HEK293T (cell line): ENCODE measurements at places on chromosomes 1 and 21.
A peak's percentile ranks its signal among the peaks of the same experiment; 100 is the strongest.

DNA sequence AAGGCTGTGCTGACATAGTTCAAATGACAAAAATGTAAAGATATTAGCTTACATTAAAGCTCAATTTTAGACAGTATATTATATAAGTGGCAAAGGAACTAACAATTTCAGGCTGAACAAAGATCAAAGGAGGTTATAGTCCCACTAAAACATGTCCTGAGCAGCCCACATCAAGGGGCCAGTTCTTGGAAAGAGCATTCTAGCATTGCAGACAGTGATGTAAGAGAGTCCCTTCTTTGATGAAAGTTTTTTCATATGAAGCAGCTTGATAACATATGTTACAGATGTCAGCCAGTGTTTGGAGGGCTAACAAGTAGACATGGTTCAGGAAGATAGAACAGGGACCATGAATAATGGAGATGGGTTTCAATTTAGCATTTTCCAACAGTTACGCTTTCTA is 301.7 kb downstream of the NTNG1 start:
- DNase-seq = no peak

- no peak for DNase-seq
Measured at GRCh38 chr21:37341254-37341960, 25.2 kb upstream of the DYRK1A start.

- DNase-seq = no peak
Measured at GRCh38 chr1:204115116-204115515, 36.7 kb downstream of the ETNK2 start.

DNA sequence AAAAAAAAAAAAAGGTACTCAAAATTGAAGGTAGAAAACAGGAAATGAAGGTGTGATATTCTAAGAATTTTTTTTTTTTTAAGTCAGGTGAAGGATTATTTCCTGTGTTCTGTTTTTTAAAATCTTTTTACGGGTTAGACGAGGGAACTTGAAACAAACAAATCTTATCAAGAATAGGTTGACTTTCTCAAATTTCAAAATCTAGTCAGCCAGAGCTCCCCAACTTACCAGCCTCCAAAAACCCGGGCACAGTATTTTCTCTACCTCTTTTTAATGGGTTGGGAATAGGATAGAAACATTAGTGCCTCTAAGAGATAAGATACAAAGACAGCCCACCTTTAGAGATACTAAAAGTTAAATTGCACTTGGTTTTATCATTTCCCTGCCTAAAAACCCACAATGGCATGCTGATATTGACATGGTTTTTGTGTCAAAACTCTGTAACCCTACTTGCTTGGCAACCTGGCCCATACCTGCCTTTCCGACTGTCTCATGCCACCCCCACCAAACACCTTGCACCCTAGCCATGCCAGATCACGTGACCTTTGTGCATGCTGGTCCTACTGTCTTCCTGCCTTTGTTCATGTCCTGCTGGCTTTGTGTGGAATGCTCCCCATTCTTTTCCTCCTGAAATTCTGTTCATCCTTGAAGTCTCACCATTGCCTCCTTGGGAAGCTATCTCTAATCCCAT is 4.2 kb downstream of the RCAN3 start:
- no peak for DNase-seq

GRCh38 chr1:230749635-230750034 is 2.4 kb downstream of the CAPN9 start:
- no peak for DNase-seq

DNA sequence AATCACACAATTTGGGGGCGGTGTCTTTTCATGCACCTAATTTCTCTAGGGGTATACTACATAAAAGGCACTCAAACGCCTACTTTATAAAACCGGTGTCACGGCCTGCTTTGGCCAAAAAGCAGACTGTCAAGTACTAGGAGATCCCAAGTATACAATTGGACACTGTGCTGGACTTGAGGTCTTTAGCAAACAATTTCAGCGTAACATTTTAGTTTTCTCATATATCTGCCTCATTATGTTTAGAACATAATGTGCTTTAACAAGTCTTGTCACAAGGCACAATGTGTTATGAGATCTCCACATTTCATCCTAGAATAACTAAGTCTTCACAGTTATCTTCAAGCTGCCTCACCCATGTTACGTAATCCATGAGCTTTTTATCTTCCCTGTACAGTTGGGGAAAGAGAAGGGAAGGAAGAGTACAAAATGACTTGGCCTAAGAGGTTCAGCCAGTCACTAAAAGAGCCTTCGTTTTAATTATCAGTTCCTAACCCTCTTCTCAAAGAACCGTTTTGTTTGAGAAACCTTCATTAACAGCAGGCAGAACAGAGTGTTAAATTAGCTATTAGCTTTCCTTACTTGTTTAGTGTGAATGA is 1.7 kb downstream of the SSX2IP start:
- DNase-seq = no peak

- DNase-seq = peak; percentile 40
Measured at GRCh38 chr1:19800076-19800804, 524 bp upstream of the TMCO4 start.

DNA sequence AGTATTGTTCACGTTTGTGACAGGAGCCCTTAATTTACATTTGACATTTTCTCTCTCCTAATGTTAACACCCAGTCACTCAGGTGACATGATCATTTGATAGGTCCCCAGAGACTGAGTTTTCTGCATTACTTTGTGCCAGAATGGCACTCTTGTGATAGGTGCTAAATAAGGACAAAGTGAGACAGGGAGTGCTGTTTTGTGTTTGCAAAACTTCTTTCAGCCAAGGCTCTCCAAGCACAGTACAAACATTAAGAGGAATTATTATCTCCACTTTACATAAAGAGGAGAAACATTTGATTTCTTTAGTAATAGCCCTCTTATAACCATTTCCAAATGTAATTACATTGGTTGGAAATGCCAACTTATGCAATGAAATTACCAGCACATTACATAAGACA is 355.2 kb downstream of the NTNG1 start:
- DNase-seq = no peak

DNA sequence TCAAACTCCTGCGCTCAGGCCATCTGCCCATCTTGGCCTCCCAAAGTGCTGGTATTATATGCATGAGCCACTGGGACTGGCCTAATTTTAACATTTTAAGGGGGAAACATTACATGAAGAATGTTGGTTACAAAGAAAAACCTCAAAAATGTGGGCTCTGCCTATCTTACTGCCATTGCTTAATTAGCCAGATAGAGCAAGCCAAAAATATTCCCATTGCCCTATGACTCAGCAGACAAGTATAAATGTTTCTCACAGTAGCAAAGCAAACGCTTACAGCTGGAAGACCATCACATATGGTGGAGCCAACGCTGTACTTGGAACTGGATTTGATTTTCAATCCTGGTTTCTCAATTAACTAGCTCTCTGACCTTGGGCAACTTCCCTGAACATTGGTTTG is 502.0 kb downstream of the SMYD3 start:
- DNase-seq = no peak

DNA sequence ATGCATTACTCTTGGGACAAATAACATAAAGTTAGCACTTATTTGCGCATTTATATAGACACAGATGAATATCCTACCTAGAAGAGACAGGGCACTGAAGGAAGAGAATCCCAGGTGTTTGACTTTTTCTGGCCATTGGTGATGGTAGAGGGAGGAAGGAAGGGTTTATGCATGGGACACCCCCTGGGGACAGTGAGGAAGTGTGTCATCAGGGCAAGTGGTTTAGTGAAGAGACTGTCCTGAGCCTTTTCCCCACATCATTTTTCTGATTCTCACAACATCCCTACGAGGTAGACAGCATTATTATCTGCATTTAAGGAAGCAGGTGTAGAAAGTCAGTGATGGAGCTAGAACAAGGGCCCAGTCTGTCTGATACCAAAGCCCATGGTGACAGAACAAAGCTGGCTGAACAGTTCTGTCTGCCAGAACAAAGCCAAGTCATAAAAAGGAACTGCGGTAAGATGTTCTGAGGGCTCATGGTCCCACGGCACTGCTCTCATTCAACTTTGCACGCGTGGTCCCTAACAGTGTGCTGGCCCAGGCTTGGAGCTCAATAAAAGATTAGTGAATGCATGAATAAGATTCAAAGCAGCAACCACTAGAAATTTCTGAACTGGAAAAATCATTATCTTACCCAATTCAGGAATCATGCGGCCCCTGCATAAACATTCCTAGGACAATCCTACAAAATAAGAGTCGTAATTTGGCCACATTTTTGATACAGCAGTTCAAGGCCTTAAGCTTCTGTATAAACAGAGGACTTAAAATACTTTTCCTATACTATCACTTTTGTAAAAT is 12.2 kb upstream of the CDC42BPA start:
- no peak for DNase-seq

DNA sequence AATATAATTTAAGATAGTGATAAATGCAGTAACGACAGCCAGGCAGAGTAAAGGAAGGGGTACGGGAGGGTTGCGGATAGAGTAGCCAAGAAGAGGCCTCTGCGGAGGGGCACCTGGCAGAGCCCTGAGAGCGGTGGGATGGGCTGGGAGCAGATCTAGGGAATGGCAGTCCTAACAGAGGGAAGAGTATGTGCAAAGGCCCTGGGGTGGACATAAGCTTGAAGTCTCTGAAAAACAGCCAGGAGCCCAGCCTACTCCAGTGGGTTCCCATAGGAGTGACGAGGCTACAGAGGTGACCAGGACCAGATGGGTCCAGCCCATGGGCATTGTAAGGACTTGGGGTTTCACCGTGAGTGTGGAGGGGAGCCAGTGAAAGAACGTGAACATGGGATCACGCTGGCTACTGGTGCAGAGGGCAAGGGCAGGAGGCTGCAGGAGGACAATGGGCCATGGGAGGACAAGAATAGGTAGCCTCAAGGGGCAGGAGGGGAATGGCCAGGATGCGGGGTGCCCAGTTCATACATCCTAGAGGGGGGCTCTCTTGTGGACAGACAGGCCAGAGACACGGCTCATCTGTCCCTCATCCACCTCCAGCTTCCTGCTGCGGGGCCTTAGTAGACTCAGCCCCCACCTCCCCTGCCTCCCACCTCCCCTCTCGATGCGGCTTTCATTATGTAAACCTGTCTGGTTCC is 185.7 kb upstream of the VAMP3 start:
- no peak for DNase-seq

DNA sequence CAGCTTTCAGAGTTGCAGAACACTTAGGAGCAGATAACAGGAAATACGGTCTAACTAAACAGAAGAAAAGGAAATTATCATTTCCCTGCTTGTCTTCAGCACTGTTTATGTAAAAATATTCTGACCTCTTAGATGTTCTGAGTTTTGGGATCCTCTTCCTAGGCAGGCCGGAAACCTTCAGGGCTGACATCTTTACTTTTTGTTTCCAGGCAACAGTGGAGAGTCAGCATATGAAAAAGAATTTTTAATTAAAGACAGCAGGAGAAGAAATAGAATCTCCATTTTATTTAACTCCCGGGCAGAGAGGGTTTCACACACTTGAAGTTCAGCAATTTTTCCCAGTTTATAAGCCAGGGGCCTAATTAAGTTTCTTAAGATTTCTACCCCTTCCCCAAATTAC is 5.1 kb upstream of the RIPPLY3 start:
- no peak for DNase-seq

- no peak for DNase-seq
Measured at GRCh38 chr1:96464522-96464921, 257.1 kb upstream of the PTBP2 start.

GRCh38 chr1:175734642-175735041 is 8.8 kb downstream of the TNR start:
- DNase-seq = no peak

DNA sequence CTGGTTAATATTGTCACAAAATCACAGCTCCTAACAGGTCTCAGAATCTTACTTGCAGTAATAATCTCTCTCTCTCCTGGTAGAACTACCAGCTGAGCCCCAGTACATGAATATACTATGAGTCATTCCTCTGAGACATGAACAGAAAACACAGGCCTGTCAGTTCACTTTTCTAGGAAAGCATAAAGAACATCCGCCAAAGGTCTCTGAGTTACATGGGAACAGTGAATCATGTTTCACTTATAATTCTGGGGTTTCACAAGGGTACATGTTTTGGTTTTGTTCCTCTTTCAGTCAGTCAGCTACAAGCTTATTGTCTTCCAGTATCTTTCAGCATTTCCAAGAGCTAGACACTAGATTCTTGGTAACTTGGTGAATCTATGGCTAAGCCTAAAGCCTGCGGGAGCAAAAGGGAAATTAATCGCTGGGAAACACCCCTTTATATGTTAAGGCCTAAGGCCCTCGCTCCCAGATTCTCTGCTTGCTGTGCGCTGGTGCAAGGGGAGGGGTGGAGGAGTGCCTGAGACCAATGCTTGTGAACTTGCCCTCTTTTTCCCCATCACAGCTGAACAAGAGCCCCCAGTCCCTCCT is 31.7 kb downstream of the IFNGR2 start:
- DNase-seq = no peak

DNA sequence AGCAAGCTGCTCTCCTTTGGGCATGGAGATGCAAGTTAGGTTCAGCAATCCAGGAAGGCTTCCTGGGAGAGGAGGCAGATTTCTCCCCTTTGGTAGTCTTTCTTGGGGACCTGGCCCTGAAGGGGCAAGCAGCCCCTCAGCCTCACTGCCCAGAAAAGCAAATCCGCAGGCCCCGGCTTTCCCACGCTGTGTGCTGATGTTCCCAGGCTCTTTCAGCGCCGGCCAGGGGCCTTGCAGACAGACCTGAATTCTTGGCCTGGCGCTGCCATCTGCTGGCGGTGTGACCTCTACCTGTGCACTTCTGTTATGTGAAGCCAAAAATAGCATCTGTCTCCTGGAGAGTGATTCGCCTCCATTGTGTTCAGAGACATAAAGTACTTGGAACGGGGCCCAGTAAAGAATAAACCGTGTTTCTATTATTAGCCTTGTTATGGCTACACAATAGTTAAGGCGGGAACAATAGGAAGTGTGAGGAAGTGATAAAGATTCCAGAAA is 64.8 kb downstream of the ALPL start:
- peak; percentile 67 for DNase-seq

- no peak for DNase-seq
Measured at GRCh38 chr1:200890027-200890426, 4.7 kb upstream of the INAVA start.

DNA sequence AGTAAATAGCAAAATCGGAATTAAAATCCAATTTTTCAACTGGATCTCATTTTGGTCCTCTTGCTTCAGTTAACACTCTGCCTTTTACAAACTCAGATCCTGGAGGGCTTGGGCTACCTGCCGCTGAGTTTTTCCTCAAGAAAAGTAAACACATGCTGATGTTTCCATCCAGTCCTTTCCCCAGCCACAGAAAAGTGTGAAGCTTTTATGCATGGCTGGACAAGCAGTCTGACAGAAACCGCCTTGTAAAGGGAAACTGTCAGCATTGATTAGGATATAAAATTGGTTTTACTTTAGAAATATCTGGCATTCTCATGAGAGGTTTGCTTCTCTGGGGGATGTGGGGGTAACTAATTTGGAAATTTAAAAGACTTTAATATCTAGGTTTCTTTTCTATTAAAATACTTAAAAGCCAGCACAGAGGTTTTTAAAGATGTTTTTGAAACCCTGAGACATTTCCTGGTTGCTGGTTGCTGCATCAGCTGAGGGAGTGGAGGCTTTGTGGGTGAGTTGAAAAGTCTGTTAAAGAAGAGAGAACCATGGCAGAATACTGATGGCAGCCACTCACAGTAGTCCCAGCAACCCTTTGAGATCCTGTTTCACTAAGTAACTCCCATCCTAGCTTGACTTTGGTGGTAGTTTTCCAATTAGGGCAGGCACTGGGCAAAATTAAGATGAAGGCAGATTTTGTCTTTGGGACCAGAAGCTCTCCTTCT is 238.3 kb downstream of the PAPPA2 start:
- DNase-seq = no peak

GRCh38 chr1:48048064-48048463 is 50.9 kb upstream of the TRABD2B start:
- no peak for DNase-seq
